Activated CD8-positive, alpha-beta memory T cell treated with anti-CD3 and anti-CD28 coated beads for 24 hours (primary cell): ENCODE measurements at places on chromosomes 1 and 21.
A peak's percentile ranks its signal among the peaks of the same experiment; 100 is the strongest.

GRCh38 chr1:218694636-218695035, 349.5 kb downstream of the TGFB2 start:
- no peak for DNase-seq

GRCh38 chr1:44801491-44802305, 1.5 kb downstream of the PLK3 start:
- peak; percentile 72 for DNase-seq

DNA sequence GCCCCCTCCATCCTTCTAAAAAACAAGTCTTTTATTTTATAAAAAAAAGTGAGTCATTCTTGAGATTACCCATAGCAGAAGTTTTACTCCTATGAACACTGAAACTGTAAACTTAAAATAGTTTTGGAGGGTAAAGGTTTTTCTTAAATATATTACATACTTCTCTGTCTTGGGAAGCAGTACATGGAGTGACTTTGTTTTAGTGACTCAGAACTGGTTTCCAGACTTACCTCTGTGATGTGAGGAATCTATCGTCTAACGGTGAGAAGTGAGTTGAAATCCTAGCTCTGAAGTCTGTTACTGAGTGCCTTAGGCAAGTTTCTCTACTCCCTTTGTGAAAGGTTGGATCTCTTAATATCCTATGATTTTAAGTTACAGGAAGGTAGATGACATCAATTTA, 176.3 kb upstream of the POU3F1 start:
- DNase-seq = no peak

- DNase-seq = no peak
Measured at GRCh38 chr1:43653339-43653738, 3.4 kb downstream of the KDM4A start.

DNA sequence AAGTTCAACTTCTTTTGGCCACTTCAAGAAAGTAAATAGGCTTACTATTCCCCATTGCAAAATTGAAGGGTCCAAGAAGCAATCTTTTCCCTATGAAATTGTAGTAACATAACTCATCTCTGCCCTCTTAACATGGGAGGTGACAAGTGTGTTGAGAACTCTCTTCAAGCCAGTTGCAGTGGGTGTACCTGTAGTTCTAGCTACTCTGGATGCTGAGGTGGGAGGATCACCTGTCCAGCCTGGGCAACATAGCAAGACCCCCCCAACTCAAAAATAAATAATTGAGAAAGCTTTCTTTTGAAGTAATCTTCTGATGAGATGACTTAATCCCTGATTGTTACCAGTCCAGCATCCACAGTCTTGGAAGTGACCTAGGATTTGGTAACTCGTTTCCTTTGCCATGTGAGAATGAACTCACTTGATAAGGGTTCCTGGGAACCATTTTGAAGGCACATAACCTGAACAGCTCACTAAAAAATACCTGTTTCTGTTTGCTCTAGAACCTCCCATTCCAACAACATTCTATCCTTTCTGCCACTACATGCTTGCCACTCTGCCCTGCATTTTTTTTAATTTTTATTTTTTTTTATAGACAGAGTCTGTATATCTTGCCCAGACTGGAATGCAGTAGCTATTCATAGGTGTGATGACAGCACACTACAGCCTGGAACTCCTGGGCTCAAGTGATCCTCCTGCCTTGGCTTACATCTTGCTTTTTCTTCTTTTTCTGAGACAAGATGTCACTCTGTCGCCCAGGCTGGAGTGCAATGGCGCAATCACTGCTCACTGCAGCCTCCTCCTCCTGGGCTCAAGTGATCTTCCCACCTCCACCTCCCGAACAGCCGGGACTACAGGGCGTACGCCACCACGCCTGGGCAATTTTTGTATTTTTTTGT, 1.4 kb upstream of the IPO9 start:
- no peak for DNase-seq

DNA sequence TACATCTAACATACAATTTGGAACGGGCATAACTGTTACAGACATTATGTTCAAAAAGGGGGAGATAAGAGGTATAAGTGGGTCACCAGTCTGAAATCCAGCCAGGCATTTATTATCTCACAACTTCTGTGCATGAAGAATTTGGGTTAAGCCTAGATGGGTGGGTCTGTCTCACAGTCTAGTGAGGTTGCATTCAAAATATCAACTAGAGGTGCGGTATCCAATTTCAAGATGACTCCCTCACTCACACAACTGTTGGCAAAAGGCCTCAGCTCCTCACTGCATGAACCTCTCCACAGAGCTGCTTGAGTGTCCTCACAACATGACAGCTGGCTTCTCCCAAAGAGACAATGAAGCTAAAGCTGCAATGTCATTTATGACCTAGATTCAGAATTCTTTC, 4.7 kb downstream of the AUNIP start:
- DNase-seq = no peak

DNA sequence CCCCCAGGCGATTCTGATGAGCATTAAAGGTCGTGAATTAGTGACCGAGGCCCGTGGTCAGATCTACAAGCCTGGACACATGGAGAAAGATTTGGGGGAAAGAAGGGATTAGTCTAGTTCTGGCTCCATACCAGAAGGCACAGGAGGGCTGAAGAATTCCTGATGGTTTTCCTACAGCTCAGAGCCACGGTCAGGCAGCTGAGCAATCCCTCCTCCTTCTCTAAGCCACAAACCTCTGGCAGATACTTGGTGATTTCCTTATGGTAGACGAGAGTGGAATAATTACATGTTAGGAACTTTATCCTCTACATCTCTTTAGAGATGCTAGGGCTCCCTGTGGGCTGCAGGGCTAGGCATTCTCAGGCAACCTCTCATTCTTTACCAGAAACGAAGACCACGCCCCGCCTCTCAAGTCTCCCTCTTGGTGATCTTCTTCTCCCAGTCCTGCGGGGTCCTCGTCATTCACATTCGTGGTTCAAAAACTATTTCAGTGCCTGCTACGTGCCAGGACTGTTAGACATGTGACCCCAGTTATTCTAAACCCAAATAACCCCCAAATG, 20.5 kb upstream of the ZBTB18 start:
- DNase-seq = no peak

DNA sequence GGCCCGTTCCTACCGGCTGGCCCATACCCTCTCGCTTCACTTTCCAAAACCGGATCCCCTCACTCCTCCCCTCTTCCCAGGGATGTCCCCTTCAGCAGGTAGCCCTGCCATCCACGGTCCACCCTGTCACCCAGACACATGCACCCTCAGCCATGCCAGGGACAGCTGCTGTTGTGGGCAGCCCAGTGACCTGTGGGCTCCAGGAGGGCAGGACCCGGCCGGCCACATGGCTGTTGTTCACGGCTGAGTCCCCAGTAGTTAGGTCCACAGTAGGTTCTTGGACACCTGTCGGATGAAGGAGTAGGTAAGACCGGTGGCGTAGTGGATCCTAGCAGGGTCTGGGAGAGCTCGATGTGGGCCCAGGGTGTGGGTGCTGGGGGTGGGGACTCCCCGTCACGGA, 12.5 kb downstream of the SPSB1 start:
- DNase-seq = no peak

GRCh38 chr1:201783572-201783971, 45.4 kb upstream of the IPO9 start:
- no peak for DNase-seq

DNA sequence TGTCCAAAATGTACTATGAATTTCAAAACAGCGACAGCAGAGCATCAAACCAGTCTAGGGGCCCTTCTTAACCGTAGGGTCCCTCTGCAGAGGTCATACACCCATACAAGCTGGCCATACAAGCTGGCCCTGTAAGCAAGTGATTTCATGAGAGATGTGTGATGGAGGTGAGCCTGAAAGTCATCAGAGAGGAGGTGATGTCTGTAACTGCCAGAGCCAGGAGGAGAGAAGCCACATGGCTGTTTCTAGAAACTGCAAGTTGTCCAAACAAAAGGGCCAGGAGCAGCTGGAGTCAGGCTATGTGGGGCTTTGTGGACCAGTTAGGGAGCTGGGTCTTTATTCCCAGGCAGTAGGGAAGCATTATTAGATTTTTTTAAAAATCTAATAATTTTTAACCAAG, 14.8 kb upstream of the SERINC2 start:
- no peak for DNase-seq

DNA sequence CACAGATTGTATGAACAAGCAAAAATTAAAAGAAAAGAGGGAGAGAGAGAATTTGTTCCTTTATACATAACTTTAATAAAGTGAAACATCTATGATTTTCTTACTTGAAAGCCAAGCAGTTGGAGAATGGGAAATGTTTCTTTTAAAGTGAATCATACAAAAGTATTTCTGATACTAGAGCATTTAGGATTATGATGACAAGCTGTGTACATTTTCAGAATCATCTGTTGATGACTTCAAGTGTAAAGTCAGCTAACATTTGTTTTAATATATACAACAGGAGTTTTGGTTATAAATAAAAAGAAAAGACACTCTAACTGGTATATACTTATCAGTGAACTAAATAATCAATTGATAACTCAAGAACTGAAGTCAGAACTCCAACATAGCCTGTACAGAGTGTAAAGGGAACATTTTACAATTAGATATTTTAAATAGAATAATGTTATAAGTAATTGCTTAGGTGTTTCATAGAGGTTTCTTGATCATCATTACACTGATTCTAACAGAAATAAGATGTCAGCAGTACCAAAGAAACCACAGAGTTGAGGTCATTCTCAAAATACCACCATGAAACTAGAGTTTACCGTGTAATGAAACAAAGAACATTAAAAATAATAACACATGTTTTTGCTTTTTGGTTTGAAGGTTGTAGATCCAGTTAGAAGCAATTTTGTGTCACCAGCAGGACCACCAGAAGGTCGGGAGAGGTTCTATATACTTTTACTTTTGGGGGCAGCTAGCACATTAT, 103.4 kb downstream of the COL24A1 start:
- DNase-seq = no peak

GRCh38 chr1:216710055-216710454, 13.2 kb downstream of the ESRRG start:
- DNase-seq = no peak

DNA sequence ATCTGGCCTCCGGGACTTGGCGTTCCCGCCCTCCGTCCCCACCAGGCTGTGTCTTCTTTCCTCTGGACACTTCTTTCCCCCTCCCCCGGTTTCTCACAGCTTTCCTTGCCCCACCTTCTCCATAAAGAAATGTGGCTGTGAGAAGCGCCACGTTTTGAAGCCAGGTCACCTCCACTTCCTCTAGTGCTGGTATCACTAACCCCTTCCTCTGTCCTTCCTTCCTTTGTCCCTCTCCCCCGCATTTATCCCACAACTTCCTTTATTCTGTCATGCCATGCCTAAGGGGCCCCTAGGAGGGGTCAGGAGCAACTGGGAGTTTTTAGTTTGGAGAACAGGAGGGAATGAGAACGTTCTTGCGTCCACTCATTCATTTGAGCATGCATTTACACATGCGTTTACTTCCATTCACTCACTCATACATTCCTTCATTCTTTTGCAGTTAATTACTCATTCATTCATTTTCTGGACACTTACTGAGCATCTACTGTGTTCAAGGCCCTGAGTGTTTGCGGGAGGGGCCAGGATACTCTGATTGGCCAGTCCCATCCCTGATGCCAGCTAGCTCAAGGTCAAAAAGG, 5.0 kb upstream of the ACOT11 start:
- no peak for DNase-seq

DNA sequence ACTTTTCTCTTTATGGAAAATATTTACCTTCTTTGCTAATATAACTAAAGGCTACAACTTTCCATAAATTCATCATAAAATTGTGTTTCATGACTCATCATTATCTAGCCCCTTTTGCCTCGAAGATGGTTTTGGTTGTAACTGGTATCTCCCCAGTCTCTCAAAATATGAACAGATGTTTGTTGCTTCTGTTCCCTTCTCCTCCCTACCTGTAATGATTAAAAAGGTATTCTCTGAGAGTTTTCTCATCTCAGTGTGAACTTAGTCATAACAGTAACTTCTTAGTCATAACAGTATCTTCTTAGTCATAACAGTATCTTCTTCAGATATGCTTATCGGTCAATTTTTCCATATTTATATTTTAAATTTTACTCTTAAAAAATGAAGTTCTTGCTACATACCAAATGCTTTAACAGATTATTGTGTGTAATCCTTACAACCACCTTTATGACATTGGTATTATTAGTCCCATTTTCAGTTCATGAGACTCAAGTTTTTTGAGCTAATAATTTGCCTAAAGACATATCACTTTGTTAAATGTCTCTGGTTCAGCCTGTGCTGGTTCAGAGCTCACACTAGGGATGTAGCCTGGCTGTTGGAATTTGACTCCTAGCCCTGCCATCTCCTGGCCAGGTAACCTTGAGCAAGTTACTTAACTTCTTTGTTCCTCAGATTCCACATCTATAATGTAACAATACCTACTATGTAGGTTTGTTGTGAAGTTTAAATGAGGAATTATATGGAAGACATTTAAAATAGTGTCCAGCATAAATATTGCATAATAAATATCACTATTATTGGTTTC, 32.6 kb downstream of the ATP1B1 start:
- no peak for DNase-seq

- peak; percentile 76 for DNase-seq
Measured at GRCh38 chr1:229430761-229431283, 3.1 kb downstream of the ACTA1 start.

GRCh38 chr1:94535879-94536278, 5.7 kb downstream of the F3 start:
- no peak for DNase-seq

- DNase-seq = no peak
Measured at GRCh38 chr1:190429932-190430331, 47.7 kb downstream of the BRINP3 start.

- DNase-seq = no peak
Measured at GRCh38 chr1:208149776-208150514, 94.2 kb downstream of the PLXNA2 start.

- no peak for DNase-seq
Measured at GRCh38 chr1:182633031-182633430, 28.8 kb upstream of the RGS16 start.

GRCh38 chr1:197919346-197920066, 2.3 kb downstream of the LHX9 start:
- no peak for DNase-seq

- DNase-seq = no peak
Measured at GRCh38 chr1:38241594-38242334, 195.2 kb upstream of the POU3F1 start.

DNA sequence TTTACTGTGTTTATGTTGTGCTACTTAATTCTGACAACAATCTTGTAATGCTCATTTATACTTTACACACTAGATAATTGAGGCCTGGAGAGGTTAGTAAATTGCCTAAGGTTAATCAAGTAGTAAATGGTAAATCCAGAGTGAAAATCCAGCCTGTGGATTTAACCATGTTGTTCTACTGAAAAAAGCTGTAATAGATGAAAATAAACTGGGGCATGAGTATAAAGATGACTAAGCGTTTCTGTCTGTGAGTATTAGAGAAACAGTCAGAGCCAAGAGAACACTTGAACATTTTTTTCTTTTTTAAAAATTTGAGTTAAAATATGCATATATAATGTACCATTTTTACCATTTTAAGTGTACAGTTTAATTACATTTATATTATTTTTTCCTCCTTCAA, 47.9 kb upstream of the LEPR start:
- no peak for DNase-seq

GRCh38 chr1:227926216-227926791, 21.4 kb downstream of the WNT9A start:
- DNase-seq = no peak

DNA sequence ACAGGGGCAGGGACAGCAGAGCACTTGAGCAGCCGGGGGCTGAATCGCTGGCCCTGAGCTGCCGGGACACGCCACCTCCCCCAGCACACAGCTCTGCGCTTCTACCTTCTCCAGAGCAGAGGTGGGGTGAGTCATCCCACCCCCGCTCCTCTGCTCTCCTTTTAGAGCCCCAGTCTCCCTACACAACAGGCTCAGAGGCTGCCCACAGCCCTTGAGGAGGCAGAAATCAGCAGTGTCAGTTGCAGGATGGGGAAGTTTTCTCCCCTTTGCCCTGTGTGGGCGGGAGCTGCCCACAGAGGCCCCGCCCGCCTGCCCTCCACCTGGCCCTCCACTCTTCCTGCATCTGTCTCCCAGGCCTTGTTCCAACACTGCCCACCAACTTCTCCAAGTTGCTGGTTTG, 94.6 kb downstream of the STUM start:
- DNase-seq = peak; percentile 83
